CD8-positive, alpha-beta T cell (primary cell): ENCODE measurements at places on chromosomes 3 and 15.

DNA sequence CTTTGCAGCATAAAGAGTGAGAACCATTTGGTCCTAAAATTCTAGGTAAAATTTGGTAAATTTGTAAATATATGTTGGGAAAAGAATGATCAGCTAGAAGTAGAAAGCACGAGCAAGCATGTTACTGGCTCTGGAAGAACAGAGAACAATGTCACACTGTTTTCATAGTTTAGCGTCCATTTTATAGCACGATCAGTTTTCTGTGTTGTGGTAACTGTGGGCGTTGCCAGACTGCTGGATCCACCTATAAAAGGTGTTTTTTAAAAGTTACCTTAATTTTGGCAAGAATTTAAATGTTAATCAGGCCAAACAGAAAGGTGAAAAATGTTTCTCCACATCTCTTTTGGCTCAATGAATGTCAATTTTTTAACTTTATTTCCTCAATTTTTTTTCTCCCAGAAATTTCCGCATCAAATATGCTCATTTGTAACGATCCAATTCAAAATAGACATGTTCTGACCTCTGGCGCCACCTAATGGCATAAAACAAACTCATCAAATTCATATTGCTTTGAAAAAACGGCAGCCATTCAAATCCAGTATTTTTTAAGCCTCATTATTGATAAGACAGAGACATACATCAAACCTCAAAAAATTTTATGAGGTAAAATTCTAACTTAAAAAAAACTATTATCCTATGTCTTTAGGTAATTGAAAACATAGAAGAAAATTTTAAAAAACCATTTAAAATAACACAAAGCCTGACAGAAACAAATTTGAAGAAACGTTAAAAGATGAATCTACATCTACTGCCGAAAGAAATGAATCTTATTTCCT is 5.5 kb upstream of the GP5 start:
- no peak for DNase-seq

DNA sequence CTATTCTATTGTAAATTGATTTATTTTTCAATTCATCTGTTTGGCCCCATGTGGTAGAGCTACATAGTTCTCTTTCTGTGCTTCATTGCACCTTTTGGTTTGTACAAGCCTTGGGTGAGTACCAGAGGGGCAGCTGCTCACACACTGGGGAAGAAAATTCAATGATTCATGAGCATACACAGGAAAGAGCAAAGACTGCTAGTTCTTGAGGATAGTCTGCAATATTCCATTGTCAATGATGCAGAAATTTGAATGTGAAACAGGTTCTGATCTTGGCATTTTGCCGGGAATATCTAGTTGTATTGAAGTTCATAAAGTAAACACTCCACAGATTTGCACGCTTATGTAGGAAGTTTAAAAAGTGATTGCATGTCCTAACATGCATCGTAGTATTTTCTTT is 304.6 kb downstream of the NAALADL2 start:
- no peak for DNase-seq

DNA sequence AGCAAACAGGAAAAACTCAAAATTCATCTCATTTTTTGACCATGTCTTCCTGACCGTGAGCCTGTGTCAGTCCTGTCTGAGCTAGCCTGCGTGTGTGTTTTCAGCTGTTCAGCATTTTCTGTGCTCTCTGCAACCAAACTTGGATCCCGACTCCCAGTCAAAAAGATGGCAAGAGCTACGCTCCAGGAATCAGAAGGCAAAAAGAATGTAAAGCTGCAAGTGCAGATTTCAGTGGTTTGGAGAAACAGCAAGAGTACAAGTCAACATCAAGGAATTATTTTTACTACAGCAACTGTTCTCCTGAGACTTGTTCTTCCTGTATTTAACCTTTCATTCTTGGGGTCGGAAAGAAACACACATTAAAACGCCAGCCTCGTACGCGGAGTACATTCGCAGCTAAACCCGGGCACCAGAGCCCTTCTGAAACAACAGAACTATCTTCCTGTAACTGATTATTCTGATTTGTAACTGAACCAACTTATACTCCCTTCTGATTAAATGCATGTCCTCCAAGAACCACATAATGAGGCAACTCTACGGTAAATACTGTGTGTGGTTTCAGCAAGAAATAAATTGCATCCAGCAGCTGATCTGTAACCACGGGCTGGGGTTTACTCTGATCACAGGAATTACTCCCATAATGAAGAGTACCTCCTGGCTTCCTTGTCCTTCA is 107.4 kb downstream of the LRIG1 start:
- no peak for DNase-seq

DNA sequence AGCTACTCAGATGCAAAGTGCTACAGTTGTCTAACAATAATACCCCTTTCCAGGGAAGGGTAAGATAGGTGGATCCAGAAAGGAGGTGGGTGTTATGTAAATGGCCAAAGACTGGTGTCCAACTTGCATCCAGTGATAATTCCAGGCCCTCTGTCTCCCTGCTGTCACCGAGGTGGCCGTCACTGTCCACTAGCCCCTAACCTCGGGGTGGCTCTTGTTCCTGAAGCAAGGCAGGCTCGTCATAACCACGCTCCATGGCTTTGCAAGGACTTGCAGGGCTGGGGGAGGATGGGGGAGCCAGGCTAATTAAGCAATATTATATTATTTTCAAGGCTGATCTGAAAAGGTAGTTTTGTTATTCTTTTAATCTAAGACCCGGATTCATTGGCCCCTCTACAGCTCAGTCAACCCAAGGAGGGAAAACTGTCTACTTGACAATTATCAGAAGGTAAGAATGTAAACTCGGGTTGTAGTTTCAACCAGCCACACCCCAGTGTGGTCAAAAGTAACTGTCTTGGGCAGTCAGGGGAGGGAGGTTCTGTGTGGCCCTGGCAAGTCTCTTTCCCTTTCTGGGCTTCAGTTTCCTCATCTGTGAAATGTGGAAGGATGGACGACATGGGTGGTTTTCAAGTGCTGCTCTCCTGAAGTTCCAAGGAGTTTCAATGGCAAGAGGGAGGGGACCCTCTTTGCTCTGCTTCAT is 220.1 kb upstream of the BHLHE40 start:
- DNase-seq = no peak

- no peak for DNase-seq
Measured at GRCh38 chr3:33438881-33439545, 1.2 kb downstream of the UBP1 start.

DNA sequence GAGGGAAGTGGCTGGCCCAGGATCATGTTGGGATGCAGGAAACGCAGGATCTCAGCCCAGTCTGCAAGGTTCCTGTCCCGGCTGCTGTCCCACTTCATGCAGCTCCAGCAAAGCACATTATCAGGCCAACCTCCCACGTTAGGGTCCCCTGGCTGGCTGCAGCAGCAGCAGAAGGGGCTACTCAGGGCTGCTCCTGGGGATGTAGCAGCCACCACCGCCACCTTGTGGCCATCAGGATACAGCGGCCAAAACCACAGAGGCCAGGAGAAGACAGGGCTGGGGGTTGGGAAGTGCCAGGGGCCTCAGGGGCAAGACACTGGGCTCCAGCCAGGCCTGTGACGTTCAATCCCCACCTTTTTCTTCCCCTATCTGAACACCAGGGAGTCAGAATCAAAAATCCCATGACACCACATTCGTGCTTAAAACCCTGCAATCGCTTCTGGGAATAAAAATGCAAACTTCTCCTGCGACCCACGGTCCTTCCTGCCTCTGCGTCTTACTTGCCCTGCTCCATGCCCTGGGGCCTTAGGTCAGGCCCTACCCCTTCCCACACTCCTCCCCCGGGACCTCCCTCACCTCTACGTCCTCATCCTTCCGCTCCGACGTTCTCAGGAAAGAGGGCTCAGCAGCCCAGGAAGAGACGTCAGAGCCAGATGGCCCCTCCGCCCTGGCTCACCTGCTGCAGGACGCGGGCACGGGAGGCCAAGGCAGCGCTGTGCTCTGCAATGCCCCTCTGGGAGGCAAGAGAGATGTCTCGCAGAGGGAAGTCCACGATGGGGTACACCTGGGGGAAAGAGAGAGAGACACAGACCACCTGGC is 21.5 kb downstream of the SSUH2 start:
- peak; percentile 14 for DNase-seq
